ENCODE measurements at places on chromosomes 2 and 18.

DNA sequence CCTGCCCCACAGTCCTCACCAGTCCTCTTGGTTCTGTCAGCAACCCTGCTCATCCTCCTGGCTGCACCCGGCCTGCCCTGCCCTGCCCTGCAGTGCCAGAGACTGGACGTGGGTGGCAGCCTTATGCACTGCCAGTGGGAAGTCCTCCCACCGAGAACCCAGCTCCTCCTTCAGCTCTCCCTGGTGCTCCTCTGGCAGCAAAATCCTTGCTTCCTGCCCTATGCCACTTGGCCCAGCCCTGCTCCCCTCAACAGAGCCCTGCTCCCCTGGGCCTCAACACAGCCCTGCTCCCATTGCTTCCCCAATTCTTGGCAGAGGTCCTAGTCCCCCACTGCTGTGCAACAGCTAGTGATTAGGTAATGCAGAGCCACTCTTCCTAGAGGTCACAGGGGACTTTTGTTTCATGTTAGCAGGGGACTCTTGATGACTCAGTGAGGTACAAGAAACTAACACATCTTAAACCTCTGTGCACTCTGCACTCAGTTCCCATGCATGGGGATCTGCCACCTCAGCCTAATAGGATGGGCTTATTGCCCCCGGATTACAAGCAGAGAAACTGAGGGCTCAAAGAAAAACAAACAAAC is 58.0 kb upstream of the EDAR start:
- no peaks in the 10 kb centered on the region for H3K36me3 ChIP-seq
- DNase-seq: no peak
- no peak overlapping the region for H3K27ac ChIP-seq

DNA sequence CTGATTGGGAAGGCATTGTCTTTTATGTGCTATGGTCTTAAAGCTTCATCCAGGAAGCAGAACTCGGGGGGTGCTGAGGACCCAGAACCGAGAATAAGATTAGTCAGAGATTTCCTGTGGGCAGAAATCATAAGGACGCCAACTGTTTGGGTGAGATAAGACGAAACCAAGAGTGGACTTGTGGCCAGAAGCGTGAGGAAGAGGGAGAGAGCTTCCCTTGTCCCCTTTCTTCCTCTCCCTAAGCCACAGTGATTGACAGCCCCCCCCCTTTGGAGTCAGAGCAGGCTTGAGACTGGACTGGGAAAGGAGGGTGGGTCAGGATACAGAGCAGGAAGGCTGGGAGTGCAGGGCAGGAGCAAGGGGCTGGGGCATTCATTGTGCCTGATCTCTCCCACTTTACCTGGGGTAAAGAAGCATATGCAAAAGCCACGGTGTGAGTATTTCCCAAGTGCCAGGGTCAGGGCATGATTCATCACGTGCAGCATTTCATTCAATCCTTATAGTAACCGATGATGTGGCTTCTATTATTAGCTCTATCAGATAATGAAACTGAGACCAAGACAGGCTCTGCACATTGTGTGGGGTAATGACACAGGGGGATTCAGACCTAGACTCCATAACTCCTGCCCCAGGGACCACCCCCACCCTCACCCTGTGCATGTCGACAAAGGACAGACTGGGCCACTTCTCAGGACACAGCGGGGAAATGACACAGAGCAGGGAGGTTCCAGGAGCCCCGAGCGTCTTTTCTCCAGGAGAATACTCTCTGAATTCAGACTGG is 3.0 kb upstream of the IL1RN start:
- no peaks in the 10 kb centered on the region for H3K27me3 ChIP-seq
- H3K4me1 ChIP-seq: no peaks in the 10 kb centered on the region
- DNase-seq: peak; percentile 76
- H3K4me3 ChIP-seq: no peak overlapping the region

- H3K27me3 ChIP-seq: no peaks in the 10 kb centered on the region
- H3K4me3 ChIP-seq: no peak overlapping the region
Measured at GRCh38 chr2:151102226-151102625, 159.4 kb downstream of the RBM43 start.

DNA sequence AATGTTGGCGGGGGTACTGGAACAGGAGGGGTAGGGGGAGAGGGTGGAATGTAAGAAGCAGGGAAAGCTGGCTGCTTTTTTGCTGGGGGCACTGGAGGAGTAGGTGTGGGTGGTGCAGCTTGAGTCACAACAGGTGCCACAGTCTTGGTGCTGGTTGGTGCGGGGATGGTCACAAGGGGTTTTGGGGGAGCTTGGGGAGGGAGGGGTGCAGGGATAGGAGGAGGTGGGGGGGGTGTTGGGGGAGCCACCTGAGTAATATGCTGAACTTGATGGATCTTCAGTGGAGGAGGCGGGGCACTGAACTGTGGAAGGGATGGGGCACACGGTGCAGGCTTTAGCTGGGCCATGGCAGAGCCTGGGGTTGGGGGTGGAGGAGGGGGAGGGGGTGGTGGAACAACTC is 94.4 kb downstream of the RAPH1 start:
- H3K27ac ChIP-seq: no peak overlapping the region
- no peak overlapping the region for H3K4me3 ChIP-seq
- no peaks in the 10 kb centered on the region for H3K27me3 ChIP-seq
- H3K4me1 ChIP-seq: no peaks in the 10 kb centered on the region
- DNase-seq: no peak

DNA sequence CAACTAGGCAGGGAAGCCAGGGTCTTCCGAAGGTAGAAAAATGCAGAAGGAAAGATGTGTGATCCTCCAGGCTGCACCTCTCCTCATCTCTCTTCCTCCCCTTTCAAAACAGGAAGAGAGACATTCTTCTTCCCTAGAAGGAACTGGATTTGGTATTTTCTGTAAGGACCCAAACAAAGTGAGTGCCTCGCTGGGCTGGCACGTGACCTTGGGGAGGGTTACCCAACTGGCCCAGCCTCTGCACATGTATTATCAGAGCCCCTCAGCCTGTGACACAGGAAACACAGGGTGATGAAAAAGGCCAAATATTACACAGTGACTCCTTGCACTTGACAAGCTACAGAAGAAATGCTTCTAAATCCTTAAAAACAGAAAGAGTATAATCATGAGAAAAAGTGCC is 2.3 kb downstream of the HJURP start:
- H3K27me3 ChIP-seq: no peaks in the 10 kb centered on the region
- H3K4me3 ChIP-seq: no peak overlapping the region
- DNase-seq: no peak
- H3K4me1 ChIP-seq: peaks cover 2% of the 10 kb centered on the region
